NCI-H2081 treated with DMSO at 0.1 percent for 48 hours (cell line): ENCODE measurements at places on chromosomes 12 and 14.

GRCh38 chr12:94150240-94151121, 2.1 kb downstream of the PLXNC1 start:
- no peak for DNase-seq

DNA sequence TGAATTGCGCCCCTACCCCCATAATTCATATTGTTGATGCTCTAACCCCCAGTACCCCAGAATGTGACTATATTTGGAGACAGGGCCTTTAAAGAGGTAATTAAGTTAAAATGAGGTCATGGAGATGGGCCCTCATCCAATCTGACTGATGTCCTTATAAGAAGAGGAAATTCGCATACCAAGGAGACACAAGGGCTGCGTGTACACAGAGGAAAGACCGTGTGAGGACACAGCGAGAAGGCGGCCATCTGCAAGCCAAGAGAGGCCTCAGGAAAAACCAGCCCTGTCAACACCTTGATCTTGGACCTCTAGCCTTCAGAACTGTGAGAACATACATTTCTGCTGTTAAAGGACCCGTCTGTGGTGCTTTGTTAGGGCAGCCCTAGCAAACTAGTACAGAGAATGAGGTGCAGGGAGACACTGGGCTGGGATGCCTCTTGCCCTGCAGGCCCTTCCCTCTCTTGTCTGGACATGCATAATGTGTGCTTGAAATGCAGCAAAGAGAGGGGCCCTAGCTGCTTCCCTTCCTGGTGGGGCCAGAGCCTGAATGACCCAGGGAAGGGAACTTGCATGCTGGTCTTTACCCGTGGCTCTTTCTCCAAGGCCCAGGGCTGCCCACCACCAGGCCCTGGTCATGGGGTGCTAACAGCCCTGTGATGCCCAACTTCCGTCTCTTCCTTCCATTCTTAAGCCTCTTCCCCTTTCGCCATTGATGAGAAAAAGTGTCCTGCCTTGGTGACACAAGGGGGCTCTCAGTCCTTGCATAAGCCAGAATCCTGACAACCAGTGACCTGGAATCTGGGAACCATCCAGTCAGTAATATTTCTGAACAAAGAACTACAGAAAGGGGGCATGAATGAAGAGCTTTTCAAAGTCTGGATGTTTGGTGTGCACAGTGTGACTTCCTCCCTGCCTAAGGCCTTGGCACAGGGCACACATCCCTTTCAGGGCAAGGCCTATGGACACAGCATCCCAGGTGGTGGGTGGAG, 50.0 kb upstream of the GPATCH2L start:
- DNase-seq: no peak

- DNase-seq: no peak
These were observed 10.4 kb upstream of the SALL2 start for GRCh38 chr14:21536418-21537089.

DNA sequence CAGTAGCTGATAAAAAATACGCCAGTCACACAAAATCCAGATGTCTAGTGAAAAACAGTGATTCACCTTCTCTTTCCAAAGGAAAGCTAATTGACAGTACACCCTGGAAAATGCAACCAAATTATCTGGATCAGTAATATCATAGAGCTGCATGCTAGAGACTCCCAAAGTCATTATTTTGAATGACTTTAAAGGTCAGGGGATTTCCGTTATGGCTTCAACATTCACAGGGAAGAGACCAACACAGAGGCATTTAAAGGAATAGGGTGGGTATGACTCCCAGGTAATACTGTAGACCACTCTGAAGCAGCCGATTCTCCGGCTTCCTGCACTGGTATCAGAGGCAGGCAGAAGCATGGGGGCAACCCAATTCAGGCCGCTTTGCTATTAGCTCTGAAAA, 190.4 kb downstream of the STXBP6 start:
- no peak for DNase-seq

DNA sequence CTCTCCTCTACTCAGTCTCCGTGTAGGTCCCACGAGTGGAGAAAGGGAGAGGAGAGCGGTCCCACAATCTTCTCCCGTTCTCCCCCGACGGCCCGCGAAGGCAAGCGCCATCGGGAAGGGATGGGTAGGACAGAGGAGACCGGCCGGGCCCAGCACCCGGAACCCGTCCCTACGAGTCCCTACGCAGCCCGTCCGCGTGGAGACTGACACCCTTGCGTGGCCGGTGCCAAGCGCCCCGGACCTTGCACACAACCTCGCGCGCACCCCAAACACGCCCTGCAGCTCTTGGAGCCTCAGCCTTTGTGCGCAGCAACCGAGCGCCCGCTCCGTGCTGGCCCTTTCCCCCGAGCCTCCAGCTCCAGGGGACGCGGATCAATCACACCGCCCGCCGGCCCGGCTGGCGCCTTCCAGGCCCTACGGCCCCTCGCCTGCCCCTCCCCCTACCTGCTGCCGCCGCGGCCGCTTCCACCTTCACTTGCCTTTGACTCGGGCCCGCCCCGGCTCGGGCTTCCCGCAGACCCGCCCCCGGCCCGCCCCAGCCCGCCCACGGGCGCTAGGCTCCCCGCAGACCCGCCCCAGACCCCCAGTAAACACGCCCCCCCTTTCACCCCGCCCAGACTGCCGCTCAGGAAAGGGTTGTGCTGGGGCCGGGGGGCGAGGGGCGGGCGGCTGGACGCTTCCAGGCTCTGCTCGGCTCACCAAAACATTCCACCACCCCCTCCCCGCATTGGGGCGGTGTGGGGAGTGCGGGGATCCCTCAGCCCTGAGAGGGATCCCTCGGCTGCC, at the start of gene NDRG2:
TSS of gene NDRG2 (minus strand) at position 477 of the 786 bp plus-strand sequence. CDS start 1,746 bp downstream, outside the sequence.
- DNase-seq: no peak

DNA sequence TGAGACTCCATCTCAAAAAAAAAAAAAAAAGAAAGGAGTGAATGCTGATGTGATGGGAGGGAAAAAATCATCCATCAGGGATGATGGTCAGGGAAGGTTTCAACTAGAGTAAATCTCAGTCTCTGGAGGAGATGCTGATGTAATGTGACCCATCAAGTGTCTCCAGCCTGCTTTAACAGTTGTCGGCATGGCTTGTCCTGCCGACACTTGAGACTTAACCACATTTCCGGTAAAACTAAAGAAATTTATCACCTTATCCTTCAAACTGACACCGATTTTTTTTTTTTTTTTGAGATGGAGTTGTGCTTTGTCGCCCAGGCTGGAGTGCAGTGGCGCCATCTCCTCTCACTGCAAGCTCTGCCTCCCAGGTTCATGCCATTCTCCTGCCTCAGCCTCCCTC, 21.5 kb upstream of the ANAPC5 start:
- no peak for DNase-seq

DNA sequence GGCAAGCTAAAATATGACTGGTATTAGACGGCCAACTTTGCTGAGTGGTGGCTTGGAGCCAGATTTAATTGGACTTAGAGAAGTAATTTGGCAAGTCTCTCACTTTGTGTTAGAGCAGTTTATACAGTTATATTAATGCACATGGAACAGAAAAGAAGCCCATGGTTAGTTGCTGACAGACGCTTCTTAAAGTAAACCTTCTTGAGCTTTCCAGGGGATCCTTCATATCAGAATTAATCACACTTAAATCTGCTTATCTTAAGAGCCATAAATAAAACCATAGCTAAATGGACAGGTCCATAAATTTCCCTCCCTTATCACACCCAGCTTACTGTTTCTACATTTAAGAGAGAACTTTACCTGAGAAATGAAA, 9.6 kb downstream of the GSG1 start:
- DNase-seq: no peak

DNA sequence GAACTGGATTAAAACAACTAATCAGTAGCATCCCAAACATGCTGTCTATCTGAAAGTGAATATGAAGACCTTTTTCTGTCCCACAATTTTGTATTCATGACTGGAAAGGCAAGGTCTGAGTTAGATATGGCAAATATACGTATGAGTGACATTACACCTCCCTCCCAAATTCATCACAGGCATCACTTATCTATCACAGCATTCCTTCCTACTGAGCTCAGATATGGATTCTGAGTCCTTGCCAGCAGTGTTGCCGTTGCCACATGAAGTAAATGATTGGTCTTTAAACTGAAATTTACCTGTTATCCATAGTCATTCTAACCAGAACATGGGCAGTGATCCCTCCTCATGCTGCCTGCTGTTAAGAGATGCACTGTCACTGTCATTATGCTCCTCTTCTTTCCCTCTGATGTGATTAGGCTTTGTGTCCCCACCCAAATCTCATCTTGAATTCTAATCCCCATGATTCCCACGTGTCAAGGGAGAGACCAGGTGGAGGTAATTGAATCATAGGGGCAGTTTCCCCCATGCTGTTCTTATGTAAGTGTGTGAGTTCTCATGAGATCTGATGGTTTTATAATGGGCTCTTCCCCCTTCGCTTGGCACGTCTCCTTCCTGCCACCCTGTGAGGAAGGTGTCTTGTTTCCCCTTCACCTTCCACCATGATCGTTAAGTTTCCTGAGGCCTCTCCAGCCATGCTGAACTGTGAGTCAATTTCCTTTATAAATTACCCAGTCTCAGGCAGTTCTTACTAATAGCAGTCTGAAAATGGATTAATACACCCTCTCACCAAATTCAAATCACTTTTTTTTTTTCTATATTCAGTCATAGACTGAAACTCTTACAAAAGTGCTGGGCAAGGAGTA, 288.4 kb downstream of the NUAK1 start:
- no peak for DNase-seq

GRCh38 chr12:73906757-73907156, 630.9 kb upstream of the ATXN7L3B start:
- no peak for DNase-seq

- no peak for DNase-seq
These were observed 108.3 kb downstream of the SMOC1 start for GRCh38 chr14:69987406-69988121.

- no peak for DNase-seq
These were observed 173.5 kb downstream of the CRADD start for GRCh38 chr12:93850481-93851256.
